Midbrain (tissue), 1 donor: ENCODE measurements at places on chromosomes 13 and 19.

DNA sequence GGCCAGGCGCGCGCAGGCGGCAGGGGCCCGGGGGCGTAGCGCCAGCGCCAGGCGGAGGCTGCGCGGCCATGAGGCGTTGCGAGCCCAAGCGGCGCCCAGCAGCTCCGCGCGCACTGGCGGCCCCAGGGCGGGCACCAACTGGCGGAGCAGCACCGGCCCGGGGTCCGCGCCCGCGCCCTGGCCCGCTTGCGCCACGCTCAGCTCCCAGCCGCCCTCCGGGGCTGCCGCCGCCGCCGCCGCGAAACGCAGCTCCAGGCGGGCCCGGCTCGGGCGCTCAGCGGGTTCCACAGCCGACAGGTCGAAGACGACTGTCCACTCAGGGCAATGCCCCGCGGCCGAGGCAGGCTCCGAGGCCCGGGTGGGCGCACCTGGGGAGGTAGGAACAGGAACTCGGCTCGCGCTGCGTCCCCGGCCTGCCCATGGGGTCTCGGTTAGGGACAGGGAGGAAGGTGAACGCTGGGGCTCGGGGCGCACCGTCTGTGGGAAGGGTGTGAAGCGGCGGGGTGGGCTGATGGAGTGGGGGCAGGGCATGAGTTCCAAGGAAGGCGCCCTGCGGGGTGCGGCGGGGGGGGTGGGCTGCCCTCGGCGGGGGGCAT, 26.8 kb downstream of the CERS1 start:
- no peak for DNase-seq

- DNase-seq = no peak
Measured at GRCh38 chr13:29573190-29573589, 22.3 kb downstream of the SLC7A1 start.

DNA sequence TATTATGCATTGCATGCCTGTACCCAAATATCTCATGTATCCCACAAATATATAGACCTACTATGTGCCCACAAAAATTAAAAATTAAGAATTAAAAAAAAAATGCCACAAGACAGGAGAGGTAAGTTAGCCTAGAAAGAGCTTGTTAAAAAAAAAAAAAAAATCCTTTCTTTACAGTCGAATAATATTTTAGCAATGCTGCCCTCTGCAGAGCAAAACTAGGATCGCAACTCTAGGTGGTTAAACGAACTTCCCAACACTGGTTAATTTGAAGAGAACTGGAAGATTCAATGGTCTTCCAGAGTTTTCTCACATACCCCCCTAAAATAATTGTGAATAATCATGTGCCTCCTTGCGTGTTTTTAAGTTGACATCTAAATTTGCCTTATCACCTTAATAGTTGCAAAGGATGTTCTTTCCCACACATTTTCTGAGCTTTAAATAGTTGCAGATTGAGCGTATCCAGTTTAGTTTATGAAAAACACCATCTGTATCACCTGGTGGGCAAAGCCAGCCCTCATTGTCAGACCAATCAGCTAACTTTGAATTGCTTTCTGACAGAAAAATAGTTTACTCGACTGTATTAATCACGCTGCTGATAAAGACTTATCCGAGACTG, 47.4 kb upstream of the RCBTB2 start:
- DNase-seq = peak; percentile 76

- no peak for DNase-seq
Measured at GRCh38 chr19:50843701-50844221, 10.4 kb upstream of the KLK15 start.

GRCh38 chr19:47445937-47446402, 25.7 kb downstream of the SLC8A2 start:
- DNase-seq = peak; percentile 9

- no peak for DNase-seq
Measured at GRCh38 chr13:43374621-43375020, 351.2 kb downstream of the DNAJC15 start.

- no peak for DNase-seq
Measured at GRCh38 chr19:55179606-55180484, at the start of gene SYT5. TSS of gene SYT5 (minus strand) at chr19:55180289. CDS start at chr19:55179041, 1,248 bp downstream.

- DNase-seq = no peak
Measured at GRCh38 chr13:48317511-48318376, 14.2 kb downstream of the RB1 start.

- DNase-seq = no peak
Measured at GRCh38 chr19:45139286-45140143, 21.3 kb downstream of the NKPD1 start.
